ENCODE measurements at places on chromosomes 7 and 10.

GRCh38 chr10:131842351-131843088, 58.3 kb upstream of the PPP2R2D start:
- DNase-seq = peak; percentile 2

DNA sequence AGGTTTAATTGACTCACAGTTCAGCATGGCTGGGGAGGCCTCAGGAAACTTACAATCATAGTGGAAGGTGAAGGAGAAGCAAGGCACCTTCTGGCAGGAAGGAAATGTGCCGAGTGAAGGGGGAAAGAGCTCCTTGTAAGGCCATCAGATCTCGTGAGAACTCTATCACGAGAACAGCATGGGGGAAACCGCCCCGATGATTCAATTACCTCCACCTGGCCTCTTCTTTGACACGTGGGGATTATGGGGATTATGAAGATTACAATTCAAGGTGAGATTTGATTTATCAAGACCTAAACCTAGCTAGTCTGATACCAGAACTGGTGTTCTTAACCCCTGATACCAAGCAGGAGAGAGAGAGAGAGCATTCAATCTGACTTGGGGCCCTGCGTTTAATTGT, 258.7 kb downstream of the PTEN start:
- DNase-seq = no peak

GRCh38 chr7:152673897-152674296, 2.0 kb downstream of the XRCC2 start:
- no peak for DNase-seq

DNA sequence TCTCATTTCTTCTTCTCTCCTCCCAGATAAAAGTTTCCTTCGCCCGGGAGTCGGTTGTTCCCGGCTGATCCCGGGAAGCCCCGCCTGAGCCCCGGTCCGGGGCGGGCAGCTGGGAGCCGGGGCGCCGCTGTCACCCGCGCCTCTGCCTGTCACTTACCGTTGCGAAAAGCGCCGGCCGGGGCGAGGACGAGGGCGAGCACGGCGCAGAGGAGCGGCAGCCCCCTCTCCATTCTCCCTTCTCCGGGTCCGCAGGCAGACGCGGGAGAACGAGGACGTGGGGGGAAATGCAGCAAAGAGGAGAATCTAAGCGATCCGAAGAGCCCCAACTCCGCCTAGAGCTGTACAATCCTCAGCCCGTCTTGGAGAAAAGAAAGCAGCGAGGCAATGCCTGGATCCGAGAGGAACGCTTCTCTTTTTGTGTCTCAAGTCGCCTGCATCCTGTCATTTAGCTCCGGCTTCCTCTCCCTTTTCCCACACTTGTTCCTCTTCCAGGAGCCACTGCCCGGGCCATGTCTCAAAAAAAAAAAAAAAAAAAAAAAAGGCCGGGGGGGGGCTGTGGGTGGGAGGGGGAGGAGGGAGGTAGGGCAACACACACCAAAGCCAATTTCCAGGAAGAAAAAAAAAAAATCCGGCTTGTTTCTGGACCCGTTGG, at the start of gene NRP1:
NRP1 (minus strand) TSS at position 515 of the 652 bp plus-strand sequence; CDS start at position 230, 285 bp downstream.
- no peak for DNase-seq

DNA sequence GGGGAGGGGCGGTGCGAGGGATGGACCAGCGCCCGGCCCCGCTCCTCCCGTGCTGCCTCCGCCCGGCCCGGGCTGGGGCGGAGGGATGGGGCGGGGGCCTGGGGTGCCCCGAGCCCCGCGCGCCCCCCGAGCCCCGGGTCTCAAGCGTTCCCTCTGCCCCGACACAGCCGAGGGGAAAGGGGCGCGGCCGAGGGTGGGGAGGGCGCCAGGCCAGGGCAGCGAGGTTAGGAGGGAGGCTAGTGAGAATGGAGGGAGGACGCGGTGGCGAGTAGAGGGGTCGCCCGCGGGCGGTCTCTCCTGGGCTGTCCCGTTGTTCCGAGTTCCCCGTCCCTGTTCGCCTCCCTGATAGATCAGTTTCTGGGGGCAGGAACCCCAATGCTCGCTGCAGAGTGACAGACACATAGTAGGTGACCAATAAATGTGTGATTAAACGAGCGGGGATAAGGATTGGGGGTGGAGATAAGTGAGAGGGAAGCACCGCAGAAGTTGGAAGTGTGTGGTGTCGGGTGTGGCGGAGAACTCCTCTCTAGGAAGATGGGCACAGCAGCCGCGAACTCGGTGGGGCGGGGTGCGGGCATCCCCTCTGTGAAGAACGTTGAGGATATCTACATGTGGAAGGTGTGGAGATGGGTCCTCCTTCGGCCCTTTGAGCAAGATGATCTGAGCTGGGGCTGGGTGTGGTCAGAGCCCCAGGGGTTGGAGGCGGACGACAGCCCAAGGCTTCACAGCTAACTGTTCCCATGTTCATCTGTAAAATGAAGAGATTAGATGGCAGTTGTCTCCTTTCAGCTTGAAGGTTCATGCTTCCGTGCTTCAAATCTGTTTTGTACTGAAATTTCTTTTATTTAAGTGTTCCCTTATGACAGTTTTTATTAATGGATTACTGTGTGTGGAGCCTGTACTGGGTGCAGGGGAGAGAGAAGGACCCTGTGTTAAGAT, 580 bp downstream of the ZNF775 start:
- no peak for DNase-seq

DNA sequence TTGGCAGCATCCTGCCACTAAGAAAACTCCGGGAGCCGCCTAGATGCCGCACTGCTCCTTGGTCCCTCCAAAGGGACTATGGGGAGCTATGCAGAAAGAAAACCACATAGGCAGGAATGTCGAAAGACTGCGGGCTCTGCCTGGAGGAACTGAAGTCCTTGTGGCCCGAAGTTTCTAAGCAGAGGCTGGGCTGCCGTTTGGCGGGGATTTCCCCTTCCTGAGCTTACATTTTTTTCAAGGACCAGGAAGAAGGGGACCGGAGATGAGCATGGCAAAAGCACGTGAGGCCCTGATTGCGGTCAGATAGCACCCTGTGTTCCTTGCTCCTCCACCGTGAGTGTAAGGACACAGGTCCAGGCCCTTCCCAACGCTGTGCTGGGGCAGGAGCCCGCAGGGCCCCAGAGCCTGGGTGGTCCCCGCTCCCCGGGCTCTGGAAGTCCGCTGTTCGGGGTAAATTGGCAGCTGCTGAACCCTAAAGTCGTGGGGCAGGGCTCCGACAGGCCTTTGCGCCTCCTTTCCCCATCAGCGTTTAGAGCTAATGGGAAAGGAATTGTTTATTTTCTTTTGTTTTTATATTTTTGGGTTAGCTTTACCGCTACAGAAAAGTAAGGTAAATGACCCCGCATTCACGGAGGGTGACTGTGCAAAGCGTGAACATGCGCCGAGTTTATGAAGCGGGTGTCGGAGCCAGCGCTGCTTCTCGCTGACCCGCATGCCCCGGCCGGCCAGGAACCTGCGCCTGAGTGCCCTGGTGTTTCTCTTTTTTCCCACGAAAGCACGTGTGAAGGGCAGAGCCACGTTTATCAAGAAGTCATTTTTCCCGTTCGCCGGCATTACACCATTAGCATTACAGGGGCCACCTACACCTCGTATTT, 356.5 kb upstream of the ZNF32 start:
- no peak for DNase-seq

GRCh38 chr7:148914208-148914777, 30.2 kb upstream of the EZH2 start:
- no peak for DNase-seq
